ENCODE measurements at places on chromosomes 1 and 21.

DNA sequence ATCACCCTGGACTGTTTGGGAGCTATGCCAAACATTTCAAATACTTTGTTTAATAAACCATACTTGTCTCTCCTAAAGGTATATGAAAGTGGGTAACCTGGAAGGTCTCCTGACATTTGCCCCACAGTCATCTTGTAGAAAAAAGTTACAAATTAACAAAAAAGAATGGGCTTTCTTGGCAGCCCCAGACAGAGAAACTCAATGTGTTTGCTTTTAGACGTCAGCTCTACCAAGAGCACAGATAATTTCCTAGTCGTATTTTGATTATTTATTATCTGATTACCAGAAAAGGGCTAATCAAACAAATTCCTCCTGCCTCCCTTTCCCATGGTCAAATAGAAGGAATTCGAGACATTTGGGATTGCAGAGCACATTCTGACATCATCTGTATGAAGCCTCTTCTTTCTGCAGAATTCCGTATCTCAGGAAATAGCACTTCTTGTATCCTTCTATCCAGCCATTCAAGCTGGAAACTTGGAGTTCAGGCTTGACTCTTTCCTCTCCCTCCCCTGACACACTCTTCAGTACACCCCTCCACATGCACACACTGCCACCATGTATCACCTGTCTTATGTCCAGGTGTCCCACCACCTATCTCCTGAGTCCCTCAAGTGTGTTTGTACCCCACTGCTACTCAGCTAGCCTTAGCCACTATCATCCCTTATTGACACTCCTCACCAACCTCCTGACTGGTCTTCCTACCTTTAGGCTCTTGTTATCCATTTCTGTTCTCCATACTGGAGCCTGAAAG lies 42.8 kb upstream of the LEPR start:
- no peak for DNase-seq

DNA sequence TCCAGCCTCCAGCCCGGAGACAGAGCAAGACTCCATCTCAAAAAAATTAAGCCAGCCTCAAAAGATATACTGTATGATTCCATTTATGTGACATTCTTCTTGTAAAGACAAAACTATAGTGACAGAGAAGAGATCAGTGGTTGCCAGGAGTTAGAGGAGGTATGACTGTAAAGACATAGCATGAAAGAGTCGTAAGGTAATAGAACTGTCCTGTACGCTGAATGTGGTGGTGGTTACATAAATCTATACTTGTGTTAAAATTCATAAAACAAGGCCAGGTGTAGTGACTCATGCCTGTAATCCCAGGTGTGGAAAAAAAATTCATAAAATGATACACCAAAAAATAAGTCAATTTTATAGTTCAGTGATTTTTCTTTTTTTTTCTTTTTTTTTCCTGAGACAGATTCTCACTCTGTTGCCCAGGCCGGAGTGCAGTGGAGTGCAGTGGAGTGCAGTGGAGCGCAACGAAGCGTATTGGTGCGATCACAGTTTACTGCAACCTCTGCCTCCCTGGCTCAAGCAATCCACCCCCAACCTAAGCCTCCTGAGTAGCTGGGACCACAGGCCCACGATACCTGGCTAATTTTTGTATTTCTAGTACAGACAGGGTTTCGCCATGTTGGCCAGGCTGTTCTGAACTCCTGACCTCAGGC lies 84.9 kb upstream of the CXADR start:
- no peak for DNase-seq

DNA sequence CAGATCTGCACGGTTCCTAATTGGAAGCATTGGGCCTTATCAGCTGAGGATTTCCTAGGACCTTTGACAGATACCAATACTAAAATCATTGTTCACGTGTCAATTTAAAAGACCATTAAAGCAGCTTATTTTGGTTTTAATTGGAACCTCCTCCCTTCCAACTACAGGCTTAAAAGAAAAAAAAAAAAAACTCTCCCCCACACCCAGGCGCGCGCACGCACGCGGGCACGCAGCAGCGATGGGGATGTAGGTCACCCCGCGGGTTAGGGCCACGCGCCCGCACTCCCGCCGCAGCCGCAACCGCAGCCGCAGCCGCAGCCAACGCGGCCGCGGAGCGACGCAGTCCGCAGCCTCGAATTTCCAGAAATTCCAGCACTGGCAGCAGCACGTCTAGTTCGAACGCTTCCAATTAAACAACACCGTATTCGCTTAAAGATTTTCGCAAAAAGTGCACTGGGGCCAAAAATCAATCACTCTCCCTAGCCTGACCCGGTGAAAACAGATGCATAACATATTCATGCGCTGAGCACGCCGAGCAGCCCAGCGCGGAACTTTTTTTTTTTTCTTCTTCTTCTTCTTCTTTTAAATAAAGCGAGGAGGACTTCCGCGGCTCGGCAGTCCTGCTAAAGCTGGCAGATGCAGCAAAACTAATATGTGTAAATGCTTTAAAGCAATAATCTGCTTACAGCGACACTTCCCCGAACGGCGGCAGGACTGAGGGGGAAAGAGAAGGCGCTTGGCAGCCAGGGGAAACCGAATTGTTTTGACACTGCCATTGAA lies 13.3 kb upstream of the BARHL2 start:
- DNase-seq: no peak

DNA sequence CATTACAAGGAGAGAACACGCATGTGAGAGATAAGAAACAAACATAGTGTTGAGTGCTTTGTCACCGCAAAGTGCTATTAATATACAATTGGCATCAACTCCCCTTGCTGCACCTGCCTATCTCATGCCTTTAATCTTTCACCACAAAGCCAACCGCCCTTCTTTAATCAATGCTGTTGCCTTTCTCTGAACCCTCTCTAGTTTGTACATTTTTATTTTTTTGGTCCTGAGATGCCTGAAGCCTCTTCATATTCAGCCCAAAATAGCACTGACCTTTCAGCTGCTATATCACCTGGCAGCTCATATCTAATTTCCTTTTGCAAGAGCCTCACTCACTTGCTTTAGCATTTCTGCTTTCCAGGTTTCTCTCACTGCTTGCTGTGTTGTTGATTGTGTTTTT lies 504.7 kb downstream of the NUF2 start:
- no peak for DNase-seq

GRCh38 chr1:180571060-180571831 lies 12.5 kb downstream of the OVAAL start:
- DNase-seq: no peak

DNA sequence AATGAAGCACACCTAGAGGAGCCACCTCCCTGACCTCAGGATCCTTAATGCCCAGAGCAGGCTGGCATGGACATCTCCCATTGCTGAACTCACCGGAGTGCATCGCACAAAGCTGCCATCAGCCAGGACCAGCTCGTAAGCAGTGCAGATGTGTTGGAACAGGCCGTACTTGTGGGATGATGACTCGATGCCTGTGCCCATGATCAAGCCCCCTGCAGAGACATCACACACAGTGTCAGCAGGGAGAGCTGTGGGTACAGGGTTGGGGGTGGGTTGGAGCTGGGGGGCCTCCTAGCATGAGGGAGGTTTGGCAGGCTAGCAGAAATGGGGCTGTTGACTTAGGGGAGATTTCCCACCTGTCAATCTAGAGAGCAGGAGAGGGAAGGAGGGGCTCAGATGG lies 12.0 kb downstream of the DHCR24 start:
- no peak for DNase-seq

Data from occipital lobe (tissue), 3 donors.